ENCODE measurements at places on chromosomes 5 and 9.
A peak's percentile ranks its signal among the peaks of the same experiment; 100 is the strongest.

DNA sequence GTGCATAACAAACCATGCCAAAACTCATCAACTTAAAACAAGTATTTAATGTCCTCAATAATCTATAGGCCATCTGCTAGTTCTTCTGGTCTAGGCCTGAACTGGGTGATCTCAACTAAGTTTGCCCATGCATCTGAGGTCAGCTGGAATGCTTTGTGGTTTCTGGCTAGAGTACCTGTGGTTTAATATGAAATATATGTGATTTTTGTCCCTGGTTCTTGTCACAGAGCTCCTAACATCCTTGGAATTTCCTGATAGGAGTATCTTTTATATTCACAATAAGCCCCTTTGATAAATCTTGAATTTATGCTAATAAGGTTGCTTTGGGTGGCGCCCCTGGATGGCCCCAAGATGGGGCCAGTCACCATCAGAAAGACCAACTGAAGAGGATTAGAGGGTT is 535.9 kb downstream of the DNAH5 start:
- DNase-seq, result peak; percentile 1

GRCh38 chr5:125375143-125375542 is 628.7 kb upstream of the ZNF608 start:
- no peak for DNase-seq

- DNase-seq, result no peak
Observed at GRCh38 chr5:1096838-1097237, 15.0 kb downstream of the SLC12A7 start.

DNA sequence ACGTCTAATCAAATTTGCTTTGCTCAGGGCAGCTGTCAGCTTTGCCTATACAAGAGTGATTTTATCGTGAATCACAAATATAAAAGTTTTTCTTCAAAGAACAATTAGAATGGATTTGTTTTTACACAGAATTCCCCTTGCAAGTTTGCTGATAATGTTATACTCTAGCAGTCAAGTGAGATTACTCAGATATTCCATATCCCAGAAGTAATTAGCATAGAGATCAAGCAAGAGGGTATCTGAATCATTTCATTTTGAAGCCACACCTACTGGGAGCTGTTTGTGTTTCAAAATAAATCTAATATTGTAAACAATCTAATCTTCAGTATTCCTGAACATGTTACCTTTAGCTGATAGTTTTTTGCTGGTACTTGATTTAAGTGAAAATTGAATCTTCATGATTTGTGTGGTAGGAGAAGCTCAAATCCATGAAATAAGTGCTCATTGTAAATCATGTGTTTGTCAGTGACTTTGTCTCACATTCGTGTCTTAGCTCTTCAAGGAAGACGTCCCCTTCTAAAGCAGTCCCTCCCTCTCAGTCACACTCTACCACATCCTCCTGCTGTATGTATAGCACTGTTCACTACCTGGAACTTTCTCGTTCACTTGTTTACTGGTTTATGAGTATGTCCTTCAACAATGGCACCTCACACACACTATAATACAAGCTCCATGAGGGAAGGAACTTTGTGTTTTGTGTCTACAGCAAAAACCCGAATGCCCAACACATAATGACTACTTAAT is 3.3 kb upstream of the TTC39B start:
- no peak for DNase-seq

GRCh38 chr5:83360573-83360972 is 111.0 kb upstream of the VCAN start:
- DNase-seq, result no peak

- no peak for DNase-seq
Observed at GRCh38 chr9:34250721-34251120, 71.9 kb downstream of the UBAP1 start.

DNA sequence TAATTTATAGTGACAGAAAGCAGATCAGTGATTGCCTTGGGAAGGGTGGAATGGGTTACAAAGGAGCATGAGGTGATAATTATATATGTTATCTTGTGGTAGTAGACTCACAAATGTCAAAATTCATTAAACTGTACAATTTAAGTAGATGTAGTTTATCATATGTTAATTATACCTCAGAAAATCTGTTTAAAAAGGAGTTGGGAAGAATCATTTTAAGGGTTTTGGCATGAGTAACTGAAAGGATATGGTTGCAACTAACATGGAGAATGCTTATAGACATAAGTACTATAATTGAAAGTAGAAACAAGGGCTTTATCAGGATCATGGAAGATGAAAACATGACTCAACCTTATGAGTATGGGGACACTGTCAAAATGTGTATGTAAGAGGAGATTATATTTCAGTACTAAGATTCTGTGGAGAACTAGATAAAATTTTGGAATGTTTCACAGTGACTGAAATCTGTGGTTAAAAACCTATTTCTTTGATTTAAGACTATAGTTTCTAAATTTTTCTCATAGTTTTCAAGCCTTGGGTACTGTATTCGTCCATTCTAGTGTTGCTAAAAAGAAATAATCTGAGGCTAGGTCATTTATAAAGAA is 73.3 kb downstream of the FCHO2 start:
- peak; percentile 63 for DNase-seq

GRCh38 chr9:127277770-127278169 is 13.2 kb downstream of the GARNL3 start:
- DNase-seq, result no peak

- DNase-seq, result no peak
Observed at GRCh38 chr5:53928641-53929040, 368.2 kb downstream of the NDUFS4 start.

DNA sequence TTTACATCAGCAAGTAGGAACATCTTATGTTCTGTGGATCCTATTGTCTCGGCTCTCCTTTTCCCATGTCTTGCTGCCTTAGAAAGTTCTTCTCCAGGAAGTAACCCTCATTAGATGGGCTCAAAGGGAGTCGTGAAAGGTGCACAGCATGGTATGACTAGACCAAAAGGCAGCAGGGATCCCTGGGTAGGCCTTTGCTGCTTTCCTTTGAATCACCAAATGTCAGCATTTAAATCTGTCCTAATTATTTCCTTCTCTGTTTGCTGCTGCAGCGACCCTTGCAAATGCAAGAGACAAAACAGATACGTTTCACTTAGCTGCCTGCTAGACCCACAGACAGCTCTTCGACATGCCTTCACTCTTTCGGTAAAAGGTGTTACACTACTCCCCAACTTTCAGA is 218.4 kb downstream of the ACTL7B start:
- DNase-seq, result no peak

DNA sequence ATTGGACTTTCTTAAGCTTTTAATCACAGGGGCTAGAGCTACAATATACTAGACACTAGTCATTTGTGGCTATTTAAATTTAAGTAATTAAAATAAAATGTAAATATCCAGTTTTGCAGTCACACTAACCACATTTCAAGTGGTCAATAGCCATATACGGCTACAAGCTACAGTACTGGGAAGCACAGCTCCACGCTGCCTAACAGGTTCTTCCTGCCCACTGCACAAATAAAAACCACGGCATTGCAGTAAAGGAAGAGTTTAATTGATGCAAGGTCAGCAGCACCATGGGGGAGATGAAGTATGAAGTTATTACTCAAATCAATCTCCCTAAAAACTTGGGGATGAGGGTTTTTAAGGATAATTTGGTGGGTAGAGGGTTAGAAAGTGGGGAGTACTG is 134.1 kb downstream of the LURAP1L start:
- no peak for DNase-seq

DNA sequence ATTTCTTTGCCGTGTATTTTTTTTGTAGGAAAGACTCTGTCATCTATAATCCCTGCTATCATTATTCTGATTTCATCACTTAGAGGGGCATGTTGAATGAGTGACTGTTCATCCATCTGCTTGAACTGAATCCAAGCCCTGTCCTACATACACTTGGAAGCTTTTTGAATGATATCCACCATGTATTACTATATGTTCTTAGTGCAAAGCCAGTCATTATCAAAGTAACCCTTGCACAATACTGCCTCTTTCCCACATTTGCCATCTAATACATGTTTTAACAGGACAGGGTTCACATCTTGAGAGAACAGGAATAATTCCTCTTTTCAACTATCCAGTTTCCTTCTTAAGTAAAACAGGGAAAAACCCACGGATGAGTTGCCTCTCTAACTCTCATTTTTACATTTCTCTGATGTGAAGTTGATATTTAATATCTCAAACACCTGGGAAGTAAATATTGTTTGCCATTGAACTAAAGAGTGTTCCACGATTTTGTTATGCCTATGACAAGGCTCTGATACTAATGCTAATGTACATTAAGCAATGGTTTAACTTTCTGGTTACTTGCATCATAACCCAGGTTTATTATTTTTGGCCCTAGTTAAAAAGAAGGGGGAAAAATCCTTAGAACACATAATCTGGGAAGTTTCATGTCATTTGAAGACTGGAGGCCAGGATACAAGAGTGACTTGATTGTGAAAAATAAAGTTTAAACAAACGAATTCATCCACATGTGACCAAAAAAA is 103.7 kb upstream of the TARS1 start:
- no peak for DNase-seq

DNA sequence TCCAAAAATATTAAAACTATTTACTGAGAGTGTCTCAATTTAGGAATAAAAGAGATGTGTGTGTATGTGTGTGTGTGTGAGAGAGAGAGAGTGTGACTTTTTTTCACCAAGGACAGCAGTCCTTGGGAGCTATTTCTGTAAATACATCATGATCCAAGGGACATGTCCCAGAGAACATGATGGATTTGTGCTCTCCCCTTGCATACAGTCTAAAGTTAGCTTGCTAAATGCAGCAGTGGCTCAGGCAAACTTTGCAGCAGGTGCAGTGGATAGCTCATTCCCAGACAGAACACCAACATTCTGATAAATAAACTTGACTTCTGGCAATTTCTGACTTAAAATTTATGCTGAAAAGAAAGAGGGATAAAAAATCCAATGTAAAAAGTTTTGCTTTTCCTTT is 55.4 kb upstream of the SGCD start:
- no peak for DNase-seq

DNA sequence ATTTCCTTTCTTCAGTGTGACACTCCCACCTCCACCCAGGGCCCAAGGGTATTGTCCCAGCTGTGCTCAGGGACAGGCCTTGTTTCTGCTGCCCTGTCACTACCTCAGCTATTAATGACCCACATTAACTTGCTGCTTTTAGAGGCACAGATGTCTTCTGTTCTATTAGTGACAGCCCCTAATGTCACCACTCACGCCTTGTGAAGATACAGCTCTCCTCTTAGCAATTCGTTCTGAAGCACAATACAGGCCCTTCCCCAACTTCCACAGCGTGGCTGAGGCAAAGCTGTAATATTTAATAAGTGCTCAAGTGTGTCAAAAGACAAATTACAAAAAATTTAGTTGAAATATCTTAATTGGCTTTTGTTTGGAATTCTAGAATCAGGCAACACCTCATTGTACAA is 44.7 kb upstream of the HMGCS1 start:
- DNase-seq, result no peak

GRCh38 chr9:35051069-35051967 is 21.1 kb downstream of the VCP start:
- DNase-seq, result peak; percentile 45

DNA sequence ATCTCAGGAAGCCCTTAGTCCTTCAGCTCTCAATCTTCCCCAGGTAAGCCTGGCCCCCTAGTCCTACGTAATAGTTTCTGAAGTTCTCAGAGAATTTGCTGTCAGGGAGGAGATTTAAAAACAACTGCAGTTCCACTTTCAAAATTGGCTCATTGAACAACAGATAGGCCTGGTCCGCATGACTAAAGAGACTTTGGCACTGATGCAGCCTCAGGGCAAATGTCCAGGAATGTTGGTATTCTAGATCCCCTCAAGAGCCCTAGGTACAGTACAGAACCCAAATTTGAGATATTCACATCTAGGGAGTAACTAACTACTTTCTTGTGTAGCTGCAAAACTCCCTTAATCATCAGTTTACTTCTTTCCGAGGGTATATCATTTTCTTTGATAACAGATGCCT is 162.8 kb downstream of the GABRG2 start:
- DNase-seq, result no peak

DNA sequence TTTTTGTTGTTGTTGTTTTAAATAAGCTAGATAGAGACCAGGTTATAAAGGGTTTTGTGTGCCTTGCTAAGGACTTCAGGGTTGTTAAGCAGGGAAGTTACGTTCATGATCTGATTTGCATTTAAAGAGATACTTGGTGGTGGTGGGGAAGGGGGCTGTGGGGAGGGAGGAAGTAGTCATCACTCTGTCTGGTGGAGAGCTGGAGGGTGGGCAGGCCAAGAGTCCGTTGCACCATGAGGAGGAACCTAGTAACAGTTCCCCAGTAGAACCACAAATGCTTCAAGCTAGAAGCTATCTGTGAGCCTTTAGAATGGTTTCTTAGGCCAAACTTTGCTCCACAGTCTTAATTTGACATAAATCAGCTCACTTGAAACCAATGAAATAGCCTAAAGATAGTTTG is 18.7 kb upstream of the ROPN1L start:
- DNase-seq, result no peak

DNA sequence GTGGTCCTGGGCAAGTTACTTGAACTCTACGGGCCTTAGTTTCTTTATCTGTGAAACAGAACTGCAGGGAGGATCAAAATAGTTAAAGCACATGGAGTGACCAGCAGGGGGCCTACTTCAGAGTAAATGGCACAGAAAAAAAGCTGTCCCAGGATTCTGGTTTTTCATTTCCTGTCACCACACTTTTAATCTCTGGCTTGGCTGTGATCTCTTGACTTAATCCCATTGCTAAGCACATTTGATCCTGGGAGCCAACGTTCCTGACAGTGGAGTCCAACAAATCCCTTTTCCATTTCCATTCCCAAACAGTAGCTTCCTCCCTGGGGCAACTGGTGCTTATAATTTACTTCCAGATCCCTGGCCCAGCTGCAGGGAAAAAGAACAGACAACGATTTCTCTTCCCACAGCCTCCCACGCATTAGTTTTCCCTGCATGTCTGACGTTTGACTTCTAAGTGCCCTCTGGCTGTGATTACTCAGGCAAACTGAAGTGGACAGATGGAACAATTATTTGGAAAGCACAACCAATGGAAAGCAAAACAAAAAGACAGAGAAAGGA is 136.5 kb upstream of the STK32A start:
- peak; percentile 52 for DNase-seq

DNA sequence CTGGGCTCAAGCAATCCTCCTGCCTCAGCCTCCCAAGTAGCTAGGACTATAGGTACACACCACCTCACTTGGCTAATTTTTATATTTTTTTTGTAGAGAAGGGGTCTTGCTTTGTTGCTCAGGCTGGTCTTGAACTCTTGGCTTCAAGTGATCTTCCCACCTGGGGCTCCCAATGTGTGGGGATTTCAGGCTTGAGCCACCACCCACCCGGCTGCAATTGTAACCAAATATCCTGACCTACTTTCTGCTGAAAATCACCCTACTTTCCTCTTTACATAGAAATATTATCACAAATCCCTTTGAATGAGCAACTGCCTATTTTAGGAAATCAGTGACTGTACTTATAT is 59.6 kb upstream of the ZNF608 start:
- DNase-seq, result no peak

DNA sequence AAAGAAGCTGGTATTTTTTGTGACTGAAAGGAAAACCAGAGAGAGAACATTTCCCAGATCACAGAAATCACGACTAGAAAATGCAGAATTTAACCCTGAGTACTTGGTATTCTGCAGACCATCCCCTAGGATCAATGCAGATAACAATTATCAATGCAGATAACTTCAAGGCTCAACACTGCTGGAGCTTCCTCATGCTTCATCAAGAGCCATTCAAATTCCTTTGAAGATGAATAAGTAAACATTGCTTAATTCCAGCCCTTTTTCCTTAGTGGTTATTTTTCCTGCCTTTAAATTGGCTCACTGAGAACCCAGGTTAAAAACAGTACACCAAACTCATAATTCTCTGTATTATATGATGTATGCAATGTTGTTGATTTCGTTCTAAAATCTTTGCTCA is 370.1 kb upstream of the TLE4 start:
- no peak for DNase-seq

Data from fibroblast of skin of scalp (primary cell).